Left kidney (tissue), 8 donors: ENCODE measurements at places on chromosomes 5 and 9.

- no peak for DNase-seq
Observed at GRCh38 chr9:130122456-130122855, 49.7 kb upstream of the NCS1 start.

DNA sequence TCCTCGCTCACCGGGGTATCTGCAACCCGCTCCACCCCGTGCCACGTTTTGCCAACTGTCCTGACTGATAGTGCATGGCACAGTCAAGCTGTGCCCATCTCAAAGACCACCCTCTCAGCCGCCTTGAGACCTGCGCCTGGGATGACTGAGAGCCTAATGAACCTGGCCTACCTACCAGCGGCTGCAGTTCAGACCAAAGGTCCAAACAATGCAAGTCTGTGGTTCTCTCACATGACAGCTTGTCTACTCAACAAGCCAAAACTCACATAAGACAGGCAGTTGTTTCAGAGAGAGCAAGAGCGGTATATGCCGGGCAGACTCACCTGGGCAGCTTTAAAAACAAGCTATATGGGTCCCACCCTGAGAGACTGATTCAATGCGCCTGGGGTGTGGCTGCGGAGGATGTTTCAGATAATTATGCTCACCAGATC lies 70.5 kb downstream of the EPB41L4B start:
- DNase-seq, result no peak

GRCh38 chr9:108673386-108673785 lies 182.4 kb downstream of the ACTL7B start:
- DNase-seq, result no peak

GRCh38 chr5:26024774-26025173 lies 1013.6 kb downstream of the CDH9 start:
- DNase-seq, result no peak

- no peak for DNase-seq
Observed at GRCh38 chr5:126651013-126651577, 50.3 kb downstream of the PHAX start.

- no peak for DNase-seq
Observed at GRCh38 chr5:179509239-179509638, 41.1 kb upstream of the RUFY1 start.

DNA sequence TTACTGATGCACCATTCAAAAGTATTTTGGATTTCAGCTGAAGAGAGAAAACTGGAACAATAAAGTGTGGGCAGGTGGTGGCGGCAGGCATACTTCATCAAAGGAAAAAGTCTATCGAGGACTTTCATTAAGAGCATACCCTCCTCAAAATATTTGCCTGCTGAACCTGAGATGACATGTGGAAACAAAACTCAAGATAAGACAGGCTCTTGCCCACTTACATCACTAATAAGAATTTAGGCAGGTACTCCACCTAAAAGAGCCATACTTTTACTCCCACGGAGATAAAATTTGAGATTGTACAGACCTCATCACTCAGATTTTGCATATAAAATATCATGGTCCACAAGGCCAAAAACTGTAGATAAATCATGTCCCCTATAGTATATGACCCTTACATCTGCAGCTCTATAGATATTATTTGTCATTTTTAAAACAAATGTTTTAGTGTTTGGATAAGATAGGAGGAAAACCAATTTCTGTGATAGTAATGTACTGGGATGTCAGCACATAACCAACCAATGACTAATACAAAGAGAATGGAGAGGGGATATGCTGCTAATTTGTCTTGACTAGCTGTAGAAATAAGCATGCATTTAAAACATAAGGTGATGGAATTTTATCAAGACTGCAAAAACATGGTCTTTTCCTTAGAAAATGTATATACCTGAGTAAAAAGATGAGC lies 730.6 kb upstream of the ZNF608 start:
- DNase-seq, result no peak
